ENCODE measurements at places on chromosomes 11 and 22. TPM values are rescaled to one million over a fixed set of nuclear protein-coding genes. Genes with fewer than 3 reads are reported as not detected.
A peak's percentile ranks its signal among the peaks of the same experiment; 100 is the strongest.

Gene UPK2
- polyA plus RNA-seq: not detected

Gene BTBD10
- polyA plus RNA-seq: 13.7 TPM

DNA sequence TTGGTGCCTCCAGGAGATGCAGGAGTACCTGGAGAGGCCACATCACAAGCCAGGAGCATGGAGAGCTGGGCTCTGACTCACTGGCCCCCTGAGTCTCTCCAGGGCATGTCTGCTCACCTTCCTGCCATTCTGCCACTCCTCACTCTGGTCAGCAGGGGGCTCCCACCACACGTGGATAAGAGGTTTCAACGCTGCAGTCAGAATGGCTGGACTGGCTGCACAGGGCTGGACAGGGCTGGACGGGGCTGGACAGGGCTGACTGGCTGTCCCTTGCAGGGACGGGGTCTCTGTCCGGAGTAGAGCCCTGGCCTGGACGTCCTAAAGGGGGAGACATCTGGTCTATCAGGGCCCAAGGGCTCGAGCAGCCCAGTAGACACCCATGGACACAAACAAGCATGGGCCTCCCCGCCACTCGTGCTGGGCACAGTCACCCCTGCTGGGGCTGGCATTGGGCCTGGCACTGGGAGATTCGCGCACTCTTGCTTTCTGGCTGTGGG, 34.6 kb downstream of the CYTH4 start:
- peaks cover 17% of the 10 kb centered on the region for H3K36me3 ChIP-seq
- H3K27me3 ChIP-seq: no peaks in the 10 kb centered on the region
- peaks cover 32% of the 10 kb centered on the region for H3K4me1 ChIP-seq
- H3K4me3 ChIP-seq: no peak overlapping the region
- no peak overlapping the region for H3K27ac ChIP-seq

GRCh38 chr22:47571616-47572015, 809.2 kb downstream of the TBC1D22A start:
- no peak overlapping the region for H3K4me3 ChIP-seq
- no peaks in the 10 kb centered on the region for H3K36me3 ChIP-seq
- no peak for DNase-seq
- H3K27ac ChIP-seq: no peak overlapping the region
- H3K4me1 ChIP-seq: no peaks in the 10 kb centered on the region
- no peaks in the 10 kb centered on the region for H3K27me3 ChIP-seq

Gene RTN4R
- polyA plus RNA-seq: 6.3 TPM

Gene PSMD13
- 179 TPM for polyA plus RNA-seq

GRCh38 chr11:122246874-122247273, 130.9 kb upstream of the BLID start:
- H3K27me3 ChIP-seq: no peaks in the 10 kb centered on the region
- no peak for DNase-seq
- no peak overlapping the region for H3K27ac ChIP-seq
- no peaks in the 10 kb centered on the region for H3K4me1 ChIP-seq

DNA sequence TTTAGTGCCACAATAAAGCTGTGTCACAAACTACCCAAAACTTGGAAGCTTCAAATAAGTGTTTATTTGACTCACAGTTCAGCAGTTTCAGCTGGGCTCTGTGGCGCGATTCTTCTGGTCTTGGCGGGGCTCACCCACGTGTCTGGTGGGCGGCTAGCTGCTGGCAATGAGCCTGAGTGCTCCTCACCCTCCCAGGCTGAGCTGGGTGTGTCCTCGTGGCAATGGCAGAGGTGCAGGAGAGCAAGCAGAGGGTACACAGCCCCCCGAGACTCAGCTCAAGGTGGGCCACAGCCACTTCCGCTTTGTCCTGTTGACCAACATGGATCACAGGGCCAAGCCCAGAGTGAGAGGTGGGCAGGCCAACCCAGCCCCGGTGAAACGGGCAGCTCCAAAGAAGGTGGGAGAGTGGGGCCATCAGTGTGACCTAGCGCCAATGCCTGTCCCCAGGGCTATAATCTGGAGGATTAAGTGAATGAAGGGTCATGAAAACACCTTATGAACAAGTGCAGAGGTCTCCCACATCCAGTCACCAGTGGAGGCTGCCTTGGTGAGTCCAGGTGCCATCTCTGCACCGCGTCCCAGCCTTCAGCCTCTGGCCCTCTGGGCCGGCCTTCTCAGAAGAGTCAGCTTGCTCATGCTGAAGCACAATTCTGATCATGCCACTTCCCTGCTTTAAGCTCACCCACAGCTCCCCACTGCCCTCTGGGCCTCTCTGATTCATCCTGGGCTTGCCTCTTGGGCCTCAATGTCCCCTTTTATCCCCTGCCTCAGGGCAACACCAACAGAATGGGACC, 74.6 kb upstream of the RTL6 start:
- no peaks in the 10 kb centered on the region for H3K27me3 ChIP-seq
- no peaks in the 10 kb centered on the region for H3K4me1 ChIP-seq
- H3K4me3 ChIP-seq: no peak overlapping the region
- no peaks in the 10 kb centered on the region for H3K36me3 ChIP-seq

Gene TBX1
- not detected for polyA plus RNA-seq

- no peaks in the 10 kb centered on the region for H3K36me3 ChIP-seq
- H3K27me3 ChIP-seq: no peaks in the 10 kb centered on the region
- no peak for DNase-seq
- H3K4me1 ChIP-seq: no peaks in the 10 kb centered on the region
- H3K4me3 ChIP-seq: no peak overlapping the region
Measured at GRCh38 chr11:102171101-102171500, 60.9 kb downstream of the YAP1 start.

Gene KDM4D
- 0.21 TPM for polyA plus RNA-seq

GRCh38 chr11:75214411-75214821, 26.2 kb upstream of the TPBGL start:
- H3K4me1 ChIP-seq: no peaks in the 10 kb centered on the region
- H3K27ac ChIP-seq: no peak overlapping the region
- H3K27me3 ChIP-seq: no peaks in the 10 kb centered on the region
- H3K4me3 ChIP-seq: no peak overlapping the region
- H3K36me3 ChIP-seq: no peaks in the 10 kb centered on the region

DNA sequence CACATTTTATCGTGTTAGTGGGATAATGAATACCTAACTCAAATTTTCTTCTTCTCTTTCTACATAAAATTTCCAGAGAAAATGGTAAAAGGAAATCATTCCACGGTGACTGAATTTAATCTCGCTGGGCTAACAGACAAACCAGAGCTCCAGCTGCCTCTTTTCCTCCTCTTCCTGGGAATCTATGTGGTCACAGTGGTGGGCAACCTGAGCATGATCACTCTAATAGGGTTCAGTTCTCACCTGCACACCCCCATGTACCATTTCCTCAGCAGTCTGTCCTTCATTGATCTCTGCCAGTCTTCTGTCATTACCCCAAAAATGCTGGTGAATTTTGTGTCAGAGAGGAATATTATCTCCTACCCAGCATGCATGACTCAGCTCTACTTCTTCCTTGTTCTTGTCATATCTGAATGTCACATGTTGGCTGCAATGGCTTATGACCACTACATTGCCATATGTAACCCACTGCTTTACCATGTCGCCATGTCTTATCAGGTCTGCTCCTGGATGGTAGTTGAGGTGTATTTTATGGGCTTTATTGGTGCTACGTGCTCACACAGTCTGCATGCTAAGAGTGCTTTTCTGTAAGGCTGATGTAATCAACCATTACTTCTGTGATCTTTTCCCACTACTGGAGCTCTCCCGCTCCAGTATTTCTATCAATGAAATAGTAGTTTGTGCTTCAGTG, 24.1 kb downstream of the OR10D3 start:
- DNase-seq: no peak
- no peaks in the 10 kb centered on the region for H3K36me3 ChIP-seq
- no peak overlapping the region for H3K4me3 ChIP-seq
- H3K4me1 ChIP-seq: no peaks in the 10 kb centered on the region
- no peak overlapping the region for H3K27ac ChIP-seq

Gene CHID1
- polyA plus RNA-seq: 82.3 TPM

- H3K27ac ChIP-seq: no peak overlapping the region
- H3K36me3 ChIP-seq: no peaks in the 10 kb centered on the region
- DNase-seq: no peak
- H3K27me3 ChIP-seq: no peaks in the 10 kb centered on the region
Measured at GRCh38 chr11:124825876-124826275, 25.7 kb upstream of the MSANTD2 start.

Gene HPX
- not detected for polyA plus RNA-seq

DNA sequence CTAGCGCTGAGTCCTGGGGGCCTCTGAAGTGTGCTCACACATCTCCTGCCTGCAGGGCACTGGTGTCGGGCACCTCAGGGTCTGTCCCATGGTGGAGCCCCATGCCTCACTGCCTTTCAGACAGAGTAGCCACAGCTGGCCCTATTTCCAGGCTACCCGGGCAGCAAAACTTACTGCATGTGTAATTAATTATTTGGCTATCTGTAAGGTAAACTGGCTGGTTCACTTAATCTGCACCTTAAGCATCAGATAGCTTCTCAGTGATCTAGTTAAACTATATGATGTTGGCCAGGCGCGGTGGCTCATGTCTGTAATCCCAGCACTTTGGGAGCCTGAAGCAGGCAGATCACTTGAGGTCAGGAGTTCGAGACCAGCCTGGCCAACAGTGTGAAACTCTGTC, 5.3 kb downstream of the PNPLA3 start:
- H3K4me1 ChIP-seq: no peaks in the 10 kb centered on the region
- H3K4me3 ChIP-seq: no peak overlapping the region
- DNase-seq: no peak
- H3K27ac ChIP-seq: no peak overlapping the region
- no peaks in the 10 kb centered on the region for H3K36me3 ChIP-seq

Gene UBASH3B
- 13.9 TPM for polyA plus RNA-seq

Gene MOGAT2
- not detected for polyA plus RNA-seq

- no peak overlapping the region for H3K4me3 ChIP-seq
- H3K27me3 ChIP-seq: no peaks in the 10 kb centered on the region
- no peak for DNase-seq
- peaks cover 20% of the 10 kb centered on the region for H3K4me1 ChIP-seq
- H3K27ac ChIP-seq: no peak overlapping the region
Measured at GRCh38 chr11:47244448-47245350, 3.9 kb downstream of the ACP2 start.

DNA sequence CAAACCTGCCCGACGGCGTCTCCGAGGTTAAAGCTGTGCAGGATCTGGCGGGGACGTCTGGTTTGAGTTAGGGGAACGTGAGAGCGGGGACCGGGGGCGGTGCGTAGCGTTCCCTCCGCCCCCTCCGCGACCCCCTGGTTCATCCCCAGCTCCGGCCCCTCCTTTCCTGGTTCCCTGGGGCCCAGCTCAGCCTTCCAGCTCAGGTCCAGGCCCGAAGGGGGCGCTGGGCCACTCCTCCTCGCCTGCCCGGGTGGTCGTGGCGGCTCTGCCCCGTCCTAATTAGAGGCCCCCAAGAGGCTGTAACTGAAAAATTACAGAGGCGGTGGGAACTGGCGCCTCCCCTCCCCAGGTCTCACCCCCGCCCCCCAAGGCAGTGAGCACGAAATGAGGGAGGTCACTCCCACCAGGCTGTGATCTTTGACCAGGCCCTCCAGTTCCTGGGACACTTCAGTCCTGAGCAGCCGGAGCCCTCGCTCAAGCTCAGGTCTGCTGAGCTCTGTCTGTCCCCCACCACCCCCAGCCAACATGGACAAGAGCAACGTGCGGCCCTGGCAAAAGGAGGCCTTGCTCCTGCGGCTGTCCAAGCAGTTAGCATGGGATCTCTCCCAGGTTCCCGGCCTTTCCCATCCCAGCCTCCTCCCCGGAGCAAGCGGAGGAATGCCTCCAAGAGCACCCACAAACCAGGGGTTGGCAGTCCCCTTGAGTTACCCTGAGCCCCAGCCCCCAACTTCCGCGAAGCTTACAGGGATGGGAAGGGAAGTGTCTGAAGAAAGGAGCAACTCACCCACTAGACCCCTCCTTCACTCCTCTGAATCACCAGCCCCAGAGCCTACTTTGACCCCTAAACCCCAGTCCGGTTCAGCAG, 3.3 kb downstream of the CD248 start:
- no peaks in the 10 kb centered on the region for H3K36me3 ChIP-seq
- DNase-seq: no peak
- H3K27ac ChIP-seq: peak overlapping the region; percentile 62
- peaks cover 34% of the 10 kb centered on the region for H3K4me1 ChIP-seq
- H3K27me3 ChIP-seq: no peaks in the 10 kb centered on the region

- H3K4me1 ChIP-seq: no peaks in the 10 kb centered on the region
- peaks cover 3% of the 10 kb centered on the region for H3K36me3 ChIP-seq
- H3K4me3 ChIP-seq: no peak overlapping the region
- no peaks in the 10 kb centered on the region for H3K27me3 ChIP-seq
Measured at GRCh38 chr22:42791721-42792452, 65.2 kb downstream of the ARFGAP3 start.

GRCh38 chr22:37464181-37464580, 22.0 kb downstream of the MFNG start:
- no peak overlapping the region for H3K4me3 ChIP-seq
- no peak overlapping the region for H3K27ac ChIP-seq
- H3K4me1 ChIP-seq: no peaks in the 10 kb centered on the region
- no peaks in the 10 kb centered on the region for H3K27me3 ChIP-seq
- DNase-seq: no peak
- H3K36me3 ChIP-seq: peaks cover 17% of the 10 kb centered on the region

DNA sequence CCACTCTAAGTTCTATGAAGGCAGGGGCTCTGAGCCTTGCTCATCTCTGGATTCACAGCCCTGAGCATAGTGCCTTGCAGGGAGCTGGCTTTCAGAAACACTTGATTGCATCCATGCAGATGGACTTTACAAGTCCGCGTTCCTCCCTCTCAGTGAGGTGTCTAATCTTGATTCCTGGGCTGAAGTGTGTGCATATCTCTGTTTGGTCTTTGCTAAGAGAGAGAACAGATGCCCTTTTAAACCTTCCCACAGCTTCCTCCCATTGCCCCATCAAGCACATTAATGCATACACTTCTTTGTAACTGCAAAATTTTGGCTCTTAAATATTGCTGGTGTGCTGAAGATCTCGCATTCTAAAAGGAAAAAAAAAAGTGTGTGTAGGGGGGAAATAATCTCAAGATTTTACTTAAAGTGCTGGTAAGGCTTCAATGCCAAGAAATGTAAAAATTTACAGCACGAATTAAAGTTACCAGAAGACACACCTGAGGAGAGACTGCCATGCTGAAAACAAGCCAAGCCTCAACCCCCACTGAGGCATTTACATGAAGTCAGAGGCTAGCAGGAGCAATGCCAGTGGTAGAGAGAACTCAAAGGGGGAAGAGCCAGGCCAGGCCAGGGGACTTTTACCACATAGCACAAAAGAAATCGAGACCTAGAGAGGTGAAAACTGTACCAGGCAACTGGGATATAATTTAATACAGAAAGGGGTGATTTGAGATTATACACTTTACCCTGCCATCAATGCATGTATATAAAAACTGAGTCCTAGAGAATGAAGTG, 492.1 kb downstream of the SOX6 start:
- H3K4me3 ChIP-seq: no peak overlapping the region
- no peaks in the 10 kb centered on the region for H3K36me3 ChIP-seq
- no peaks in the 10 kb centered on the region for H3K27me3 ChIP-seq
- H3K27ac ChIP-seq: no peak overlapping the region

DNA sequence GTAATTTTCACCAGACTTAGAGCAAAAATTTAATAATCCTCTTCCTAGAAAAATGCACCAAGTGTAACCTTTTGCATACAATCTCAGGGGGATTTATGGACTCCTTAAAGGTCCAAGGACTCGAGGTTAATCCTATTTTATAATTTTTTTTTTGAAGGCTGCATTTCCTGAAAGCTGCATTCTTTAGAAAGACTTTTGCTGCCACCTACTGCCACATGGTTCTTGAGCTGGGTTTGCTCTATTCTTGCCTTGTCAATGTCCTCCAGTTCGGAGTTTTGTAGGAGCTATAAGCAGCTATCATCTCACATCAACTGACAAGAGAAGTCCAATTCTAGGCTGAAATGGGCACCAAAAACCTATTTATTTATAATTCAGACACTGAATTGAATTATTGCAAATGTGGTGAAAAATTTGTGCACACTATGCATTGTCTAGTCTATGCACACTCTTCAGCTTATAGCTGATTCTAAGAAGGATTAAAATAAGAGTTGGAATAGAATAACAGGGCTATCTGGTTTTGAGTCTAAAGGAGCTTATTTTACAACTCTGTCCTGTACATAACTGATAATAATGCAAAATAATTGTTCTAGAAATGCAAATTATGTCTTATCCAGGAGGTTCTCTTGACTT, 31.3 kb downstream of the TRAF6 start:
- H3K27ac ChIP-seq: no peak overlapping the region
- no peaks in the 10 kb centered on the region for H3K36me3 ChIP-seq
- DNase-seq: peak; percentile 42

Measured in CD4-positive, alpha-beta memory T cell (primary cell).